ENCODE measurements at places on chromosomes 6 and 20. TPM values are rescaled to one million over a fixed set of nuclear protein-coding genes. Genes with fewer than 3 reads are reported as not detected.
A peak's percentile ranks its signal among the peaks of the same experiment; 100 is the strongest.

GRCh38 chr6:161095916-161096315 is 104.3 kb downstream of the MAP3K4 start:
- DNase-seq = no peak

DNA sequence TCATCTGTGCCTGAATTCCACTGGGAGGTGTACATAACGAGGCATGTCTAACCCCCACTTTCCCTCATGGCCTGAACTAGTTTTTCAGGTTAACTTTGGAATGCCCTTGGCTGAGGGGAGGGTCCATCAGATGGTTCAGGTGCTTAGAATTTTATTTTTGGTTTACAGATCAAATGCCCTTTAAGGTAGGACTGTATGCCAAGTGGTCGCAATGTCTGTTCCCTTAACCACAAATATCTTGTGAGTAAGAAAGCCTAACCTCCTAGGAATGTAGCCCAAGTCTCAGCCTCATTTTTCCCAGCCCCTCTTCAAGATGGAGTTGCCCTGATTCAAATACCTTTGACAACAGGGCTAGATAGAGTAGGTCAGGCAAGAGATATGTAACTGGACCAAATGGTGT is 78.4 kb downstream of the RNASET2 start:
- DNase-seq = no peak

DNA sequence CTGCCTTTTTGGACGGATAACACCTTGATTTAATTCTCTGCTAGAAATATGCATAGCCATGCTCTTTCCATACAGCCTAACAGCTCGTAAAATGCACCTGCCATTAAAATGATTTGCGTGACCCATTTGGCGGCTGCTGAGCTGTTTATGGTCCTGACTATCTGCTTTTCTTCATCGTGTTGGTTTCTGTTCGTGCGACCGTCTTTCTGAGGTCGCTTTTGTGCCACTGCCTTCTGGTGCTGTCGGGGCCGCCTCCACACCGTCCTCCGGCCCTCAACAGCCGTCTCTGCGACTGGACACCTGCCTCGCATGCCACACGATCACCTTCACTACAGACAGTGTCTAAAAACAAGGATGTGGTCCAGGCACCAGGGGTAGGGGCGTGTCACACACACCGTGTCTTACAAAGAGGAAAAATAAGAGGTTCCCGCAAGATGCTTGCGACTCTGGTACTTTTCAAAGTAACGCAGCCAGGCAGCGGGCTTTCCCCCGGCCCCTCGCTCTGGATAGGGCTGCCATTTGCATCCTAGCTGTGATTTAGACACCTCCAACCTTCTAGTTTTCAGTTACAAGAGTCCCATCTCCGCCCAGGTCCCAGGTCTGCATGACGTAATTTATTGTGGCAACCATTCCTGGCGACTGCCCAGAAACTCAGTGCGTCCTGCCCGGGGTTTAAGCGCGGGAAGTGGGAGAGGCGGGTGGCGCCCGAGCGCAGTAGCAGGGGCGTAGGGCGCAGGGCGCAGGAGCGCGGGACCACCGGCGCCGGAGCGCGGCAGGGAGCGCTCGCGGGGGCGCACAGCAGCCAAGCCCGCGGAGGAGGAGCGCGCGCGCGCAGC is at the start of gene STMND1:
STMND1 (plus strand) TSS at position 629 of the 836 bp plus-strand sequence. CDS start 208 bp downstream, outside the sequence.
- no peak for DNase-seq

DNA sequence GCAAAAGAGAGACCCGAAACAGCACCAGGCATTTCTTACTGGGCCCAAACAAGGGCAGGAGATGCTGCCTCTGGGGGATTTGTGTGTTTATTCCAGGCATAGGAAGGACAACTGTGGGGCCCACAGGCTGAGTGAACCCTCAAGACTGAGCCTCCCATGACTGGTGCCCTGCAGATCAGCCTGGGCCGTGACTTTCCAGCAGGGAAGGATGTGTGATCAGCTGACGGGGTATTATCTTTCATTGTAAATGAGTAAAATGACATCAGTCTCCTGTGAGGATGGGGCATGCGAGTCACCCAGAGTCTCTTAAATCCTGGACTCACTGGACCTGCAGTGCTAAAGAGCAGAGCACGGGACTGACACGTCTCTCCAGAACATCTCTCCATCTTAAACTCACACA is 3.9 kb upstream of the TEAD3 start:
- peak; percentile 34 for DNase-seq

- no peak for DNase-seq
Measured at GRCh38 chr6:75220357-75220756, 14.5 kb upstream of the COL12A1 start.

DNA sequence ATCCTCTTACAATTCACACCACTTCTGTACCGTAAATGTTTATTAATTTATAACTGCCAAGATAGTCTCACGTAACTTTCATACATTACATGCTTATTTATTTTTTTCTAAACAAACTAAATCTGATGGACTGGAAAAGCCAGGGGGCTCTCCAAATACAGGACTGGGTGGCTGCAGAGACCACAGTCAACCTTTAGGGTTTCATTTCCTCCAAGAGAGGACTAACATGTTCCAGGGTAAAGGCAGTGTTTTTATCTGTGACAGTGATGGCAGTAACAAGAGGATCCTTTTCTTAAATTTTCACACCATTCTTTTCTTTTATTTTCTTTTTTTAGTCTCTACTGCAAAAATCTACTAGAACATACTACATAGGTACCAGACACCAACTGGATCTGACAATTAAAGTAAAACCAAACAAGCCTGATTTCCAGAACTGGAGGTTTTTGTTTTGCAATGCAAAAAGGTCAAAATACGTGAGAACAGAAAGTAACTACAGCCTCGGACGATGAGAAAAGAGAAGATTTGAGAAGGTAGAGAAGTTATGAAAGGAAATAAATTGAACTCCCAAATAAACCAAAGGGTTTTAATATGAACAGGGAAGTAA is 1.2 kb downstream of the LMBRD1 start:
- no peak for DNase-seq

GRCh38 chr20:19764207-19764606 is 6.1 kb downstream of the RIN2 start:
- DNase-seq = no peak

- no peak for DNase-seq
Measured at GRCh38 chr20:33323236-33323635, 40.2 kb downstream of the BPIFB1 start.

DNA sequence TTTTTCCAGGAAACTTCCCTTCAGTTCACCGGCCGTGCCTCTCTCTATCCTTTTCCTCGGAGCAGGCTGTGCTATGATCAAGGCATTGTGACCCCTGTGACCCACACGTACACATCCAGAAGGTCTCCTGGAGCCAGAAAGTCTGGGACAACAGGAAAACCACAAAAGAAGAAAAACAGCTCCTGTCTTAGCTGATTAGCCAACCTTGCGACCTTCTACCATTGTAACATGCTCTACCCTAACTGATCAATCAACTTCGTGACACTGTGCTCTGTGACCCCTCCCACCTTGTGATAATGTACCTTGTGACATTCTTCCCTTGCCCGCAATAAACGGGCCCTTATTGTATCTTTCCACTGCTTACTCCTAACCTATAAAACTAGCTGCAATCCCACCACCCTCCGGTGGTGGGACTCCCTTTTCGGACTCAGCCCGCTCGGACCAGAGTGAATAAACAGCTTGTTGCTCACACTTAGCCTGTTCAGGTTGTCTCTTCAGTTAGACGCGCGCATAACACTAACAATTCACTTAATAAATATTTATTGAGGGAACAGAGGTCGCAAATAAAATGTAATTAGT is 24.2 kb downstream of the ZNF311 start:
- DNase-seq = peak; percentile 100

GRCh38 chr6:62999796-63000195 is 211.5 kb upstream of the FKBP1C start:
- no peak for DNase-seq

DNA sequence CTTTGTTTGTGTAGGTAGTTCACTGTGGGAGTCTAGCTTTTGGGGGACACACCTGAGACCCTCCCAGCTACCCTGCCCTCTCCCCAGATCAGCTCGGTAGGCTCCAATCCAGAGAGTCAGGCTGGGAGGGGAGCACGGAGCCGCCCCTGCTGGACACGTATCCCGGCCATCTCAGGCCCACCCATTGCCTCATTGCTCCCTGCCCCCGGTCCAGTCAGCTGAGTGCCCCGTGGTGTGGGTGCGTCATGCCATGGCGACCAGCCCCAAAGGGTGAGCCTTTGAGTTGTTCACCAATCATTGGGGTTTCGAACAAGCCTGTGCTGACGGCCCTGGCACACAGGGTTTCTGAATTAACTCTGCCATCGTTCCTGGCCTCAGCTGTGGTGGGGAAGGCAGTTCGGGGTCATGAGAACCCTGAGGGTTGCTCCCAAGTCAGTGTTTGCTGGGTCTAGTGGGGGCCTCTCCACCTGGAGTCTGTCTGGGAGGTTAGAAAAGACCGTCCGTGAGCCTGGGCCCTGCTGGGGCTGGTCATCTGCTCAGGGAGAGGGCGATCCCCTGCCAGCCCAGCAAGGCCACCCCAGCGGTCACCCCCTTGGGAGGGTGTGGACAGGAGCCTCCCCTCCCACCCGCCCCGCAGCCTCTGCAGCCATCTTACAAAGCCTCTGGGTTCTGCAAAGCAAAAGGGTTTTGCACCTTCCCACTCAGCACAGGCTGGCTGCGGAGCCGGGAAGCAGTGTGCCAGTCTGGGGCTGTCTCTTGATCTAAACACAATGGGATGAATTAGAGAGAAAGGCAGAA is 34.5 kb downstream of the NTSR1 start:
- no peak for DNase-seq

DNA sequence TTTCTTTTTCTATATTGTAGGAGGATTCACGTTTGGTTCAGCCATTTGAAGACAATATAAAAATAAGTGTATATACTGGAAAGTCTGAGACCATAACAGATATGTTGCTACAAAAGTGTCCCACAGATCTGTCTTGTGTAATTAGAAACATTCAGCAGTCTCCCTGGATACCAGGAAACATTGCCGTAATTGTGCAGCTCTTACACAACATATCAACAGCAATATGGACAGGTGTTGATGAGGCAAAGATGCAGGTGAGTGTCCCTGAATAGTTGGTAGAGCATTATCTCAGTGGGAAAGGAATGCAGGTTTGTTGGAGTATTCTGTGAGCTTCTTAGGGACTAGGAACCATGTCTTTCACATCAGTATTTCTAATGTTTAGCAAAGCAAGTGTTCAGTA is 18.3 kb upstream of the ADGRF4 start:
- DNase-seq = no peak

- DNase-seq = no peak
Measured at GRCh38 chr6:15825332-15825930, 162.6 kb upstream of the DTNBP1 start.

DNA sequence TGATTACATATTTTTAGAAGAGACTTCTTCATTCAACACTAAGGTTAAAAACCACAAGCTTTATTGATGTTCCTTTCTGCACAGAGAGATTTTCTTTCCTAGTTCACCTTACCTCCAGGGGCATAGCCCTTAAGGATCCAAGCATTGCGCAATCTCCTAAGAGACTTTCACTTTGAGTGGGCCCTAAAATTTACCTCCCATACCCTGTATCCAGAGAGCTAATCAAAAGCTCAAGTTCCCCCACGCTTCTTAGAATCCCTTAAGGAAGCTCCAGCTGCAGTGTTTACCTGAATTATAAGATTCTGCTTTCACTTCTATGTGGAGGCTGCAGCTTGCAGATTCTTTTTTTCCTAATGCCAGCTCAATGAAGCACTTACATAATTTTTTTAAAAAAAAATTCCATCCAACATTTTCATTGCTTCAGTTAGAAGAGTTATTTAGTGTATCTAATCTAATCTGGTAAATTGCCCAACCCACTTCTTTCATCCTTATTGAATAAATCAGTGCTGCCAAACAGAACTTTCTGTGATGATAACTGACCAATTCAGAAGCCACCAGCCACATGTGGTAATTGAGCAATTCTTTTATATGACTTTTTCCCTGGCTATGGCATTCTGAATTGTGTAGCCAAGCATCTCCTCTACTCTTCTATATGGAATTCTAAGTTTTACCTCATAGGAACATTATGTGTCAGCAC is 24.6 kb upstream of the SPTLC3 start:
- no peak for DNase-seq

GRCh38 chr6:154476494-154476893 is 34.0 kb downstream of the CNKSR3 start:
- no peak for DNase-seq

- DNase-seq = no peak
Measured at GRCh38 chr6:83518816-83519480, 6.6 kb downstream of the PRSS35 start.

DNA sequence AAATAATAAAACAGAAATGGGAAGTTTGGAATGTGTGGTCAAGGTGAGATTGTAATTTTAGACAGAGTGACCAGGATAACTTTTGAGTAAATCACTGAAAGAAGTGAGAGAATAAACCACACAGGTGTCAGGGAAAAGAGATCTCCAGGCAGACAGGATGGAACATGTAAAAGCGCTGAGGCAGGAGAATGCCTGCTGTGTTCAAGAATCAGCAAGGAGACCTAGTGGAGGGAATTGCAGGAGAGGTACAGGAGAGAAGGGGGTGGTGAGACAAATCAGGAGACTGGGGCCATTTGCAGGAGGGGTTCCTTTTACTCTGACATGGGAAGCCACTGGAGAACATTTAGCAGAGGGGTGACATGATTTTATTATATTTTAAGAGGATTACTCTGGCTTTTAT is 456.7 kb downstream of the NKAIN2 start:
- DNase-seq = no peak

- DNase-seq = no peak
Measured at GRCh38 chr20:32229251-32229747, 21.6 kb downstream of the POFUT1 start.

- DNase-seq = no peak
Measured at GRCh38 chr6:64186592-64186991, 551.0 kb downstream of the PHF3 start.

DNA sequence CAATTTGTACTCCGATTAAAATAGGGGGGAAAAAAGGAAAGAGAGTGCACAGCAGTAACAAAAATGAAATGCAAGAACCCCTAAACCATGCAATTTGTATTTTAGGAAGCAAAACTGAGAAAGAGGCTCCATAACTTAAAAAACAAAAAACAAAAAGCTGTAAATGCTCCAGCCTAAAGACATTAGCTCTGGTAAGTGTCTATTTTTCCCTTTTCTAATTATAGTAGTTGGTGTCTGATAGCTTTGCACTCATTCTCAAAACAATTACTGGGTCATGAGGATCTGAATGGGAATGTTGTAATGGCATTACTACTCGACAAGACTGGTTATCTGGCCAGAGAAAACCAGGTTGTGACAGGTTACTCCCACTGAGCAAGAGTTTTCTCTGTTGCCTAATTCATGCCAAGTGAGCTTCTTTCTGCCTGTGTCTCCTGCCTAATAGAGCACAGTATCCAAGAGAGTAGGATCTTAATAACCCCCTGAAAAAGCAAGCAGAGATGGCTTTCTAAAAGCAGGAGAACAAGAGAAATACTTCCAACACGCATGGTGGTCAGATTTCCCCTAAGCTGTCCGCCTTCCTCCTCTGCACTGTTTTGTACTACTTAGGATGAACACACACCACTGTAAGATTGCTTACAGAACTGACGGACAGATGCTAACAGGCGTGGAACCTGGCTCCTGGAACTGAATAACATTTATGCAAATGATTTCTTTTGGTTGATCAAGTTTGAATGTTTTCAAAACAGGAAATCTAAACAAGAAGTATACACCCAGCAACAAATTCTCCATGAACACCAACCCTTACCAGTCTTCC is 86.4 kb downstream of the FKBP5 start:
- DNase-seq = peak; percentile 35

- DNase-seq = no peak
Measured at GRCh38 chr6:112298021-112298745, 43.8 kb upstream of the LAMA4 start.

The MDFI gene
- 0.28 TPM for polyA plus RNA-seq

The GUCA1A gene
- polyA plus RNA-seq = not detected

The ZSWIM3 gene
- 7.1 TPM for polyA plus RNA-seq

The ADISSP gene
- polyA plus RNA-seq = 38.3 TPM

The SPINT4 gene
- not detected for polyA plus RNA-seq

The R3HDML gene
- not detected for polyA plus RNA-seq

The EBF4 gene
- polyA plus RNA-seq = 2.2 TPM

The SIGLEC1 gene
- not detected for polyA plus RNA-seq

The TREM1 gene
- polyA plus RNA-seq = 0.27 TPM

The CLPSL1 gene
- not detected for polyA plus RNA-seq
